ENCODE measurements at places on chromosomes 5 and 9. TPM values are rescaled to one million over a fixed set of nuclear protein-coding genes. Genes with fewer than 3 reads are reported as not detected.

DNA sequence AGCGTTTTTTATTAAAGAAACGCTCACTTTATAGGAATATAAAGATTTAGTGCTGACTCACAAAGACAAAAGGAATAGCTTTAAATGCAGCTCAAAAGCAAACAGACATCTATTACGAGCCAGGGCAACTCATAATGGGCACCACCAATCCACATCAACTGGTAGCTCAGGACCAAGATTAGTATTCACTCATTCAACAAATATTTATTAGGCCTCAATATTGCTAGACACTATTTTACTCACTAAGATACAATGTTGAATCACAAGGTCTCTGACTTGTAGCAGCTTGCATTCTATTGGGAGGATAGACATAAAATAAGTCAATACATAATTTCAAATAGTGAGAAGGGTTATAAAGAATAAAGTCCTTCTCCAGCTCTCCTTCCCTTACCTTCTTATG is 8.0 kb upstream of the MAN2A1 start:
- peak overlapping the region; percentile 73 for H3K27ac ChIP-seq
- no peak overlapping the region for H3K4me3 ChIP-seq
- peaks cover 16% of the 10 kb centered on the region for H3K4me1 ChIP-seq
- H3K36me3 ChIP-seq, result no peaks in the 10 kb centered on the region
- H3K27me3 ChIP-seq, result no peaks in the 10 kb centered on the region

DNA sequence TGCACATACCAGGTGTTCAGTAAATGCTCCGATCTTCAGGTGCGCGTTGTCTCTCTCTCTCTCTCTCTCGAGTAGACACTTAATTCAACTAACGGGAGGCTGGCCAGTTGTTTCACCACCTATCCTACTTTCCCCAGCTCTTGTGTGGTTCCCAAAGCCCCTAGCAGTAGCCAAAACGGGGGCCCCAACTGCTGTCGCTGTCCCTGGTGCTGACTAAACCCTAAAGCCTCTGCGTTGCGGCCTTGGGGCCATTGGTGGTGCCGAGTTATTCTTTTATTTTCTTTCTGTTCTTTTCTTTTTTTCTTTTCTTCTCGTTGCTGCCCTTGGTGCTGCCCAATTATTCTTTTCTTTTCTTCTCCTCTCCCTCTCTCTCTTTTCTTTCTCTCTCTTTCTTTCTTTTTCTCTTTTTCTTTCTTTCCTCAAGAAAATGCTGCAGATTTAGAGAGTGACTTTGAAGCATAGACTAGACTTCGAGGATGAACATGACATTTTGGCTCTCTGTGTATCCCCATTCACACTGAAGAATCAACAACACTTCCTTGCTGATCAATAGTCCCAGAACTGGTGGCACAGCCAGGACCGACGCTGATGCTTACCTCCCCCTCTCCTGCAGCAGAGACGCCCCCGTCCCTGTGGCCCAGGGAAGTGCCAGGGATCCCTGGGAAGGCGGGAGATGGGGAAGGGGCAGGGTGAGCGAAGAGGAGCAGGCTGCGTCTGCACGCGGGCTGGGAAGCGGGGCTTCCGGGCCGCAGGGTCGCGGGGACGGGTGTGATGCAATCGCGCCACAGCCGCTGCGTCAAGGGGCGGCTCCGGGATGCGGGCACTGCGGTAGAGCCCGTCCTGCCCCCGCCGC is at the start of gene FBLL1:
Gene FBLL1 (plus strand): TSS at position 785 of the 853 bp plus-strand sequence. CDS start 200 bp downstream, outside the sequence.
- no peak within 1 kb of the TSS for H3K27ac ChIP-seq
- no peaks in the 10 kb centered on the region for H3K36me3 ChIP-seq
- H3K27me3 ChIP-seq, result no peaks in the 10 kb centered on the region
- DNase-seq, result no peak

- H3K4me3 ChIP-seq, result peak within 1 kb of the TSS; percentile 84
- DNase-seq, result peak; percentile 88
- no peaks in the 10 kb centered on the region for H3K27me3 ChIP-seq
- H3K4me1 ChIP-seq, result peaks cover 31% of the 10 kb centered on the region
- peak within 1 kb of the TSS; percentile 98 for H3K27ac ChIP-seq
These were observed at the start of gene PLGRKT for GRCh38 chr9:5437254-5438216. Gene PLGRKT (minus strand): TSS chr9:5437925. CDS start chr9:5431977, 5,948 bp downstream.

GRCh38 chr5:139294374-139295165 is 1.0 kb downstream of the MATR3 start:
- no peaks in the 10 kb centered on the region for H3K27me3 ChIP-seq
- 0 out of 2 replicates have a peak, but pooled peaks cover 5% of the 10 kb centered on the region for H3K36me3 ChIP-seq
- peak overlapping the region; percentile 97 for H3K4me3 ChIP-seq
- peaks cover 21% of the 10 kb centered on the region for H3K4me1 ChIP-seq

DNA sequence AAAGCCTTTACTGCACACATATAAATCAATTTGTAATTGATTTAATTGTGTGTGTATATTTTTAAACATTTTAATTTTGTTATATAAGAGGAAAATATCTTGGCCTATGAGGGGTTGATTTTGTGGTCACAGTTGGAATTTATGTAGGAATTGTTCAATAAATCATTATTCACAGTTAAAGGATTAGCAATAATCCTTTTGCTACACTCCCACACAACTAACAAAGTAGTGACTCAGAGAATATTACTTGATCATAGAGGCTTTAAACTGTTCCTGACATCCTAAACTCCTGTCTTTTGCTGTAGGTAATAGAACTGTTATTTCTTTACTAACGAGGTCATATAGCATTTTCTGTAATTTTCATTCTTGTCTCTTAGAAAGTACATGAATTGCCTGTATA is 95.5 kb downstream of the ZCCHC7 start:
- no peak overlapping the region for H3K4me3 ChIP-seq
- H3K4me1 ChIP-seq, result peaks cover 15% of the 10 kb centered on the region
- no peak overlapping the region for H3K27ac ChIP-seq
- no peaks in the 10 kb centered on the region for H3K27me3 ChIP-seq
- peak; percentile 19 for DNase-seq

DNA sequence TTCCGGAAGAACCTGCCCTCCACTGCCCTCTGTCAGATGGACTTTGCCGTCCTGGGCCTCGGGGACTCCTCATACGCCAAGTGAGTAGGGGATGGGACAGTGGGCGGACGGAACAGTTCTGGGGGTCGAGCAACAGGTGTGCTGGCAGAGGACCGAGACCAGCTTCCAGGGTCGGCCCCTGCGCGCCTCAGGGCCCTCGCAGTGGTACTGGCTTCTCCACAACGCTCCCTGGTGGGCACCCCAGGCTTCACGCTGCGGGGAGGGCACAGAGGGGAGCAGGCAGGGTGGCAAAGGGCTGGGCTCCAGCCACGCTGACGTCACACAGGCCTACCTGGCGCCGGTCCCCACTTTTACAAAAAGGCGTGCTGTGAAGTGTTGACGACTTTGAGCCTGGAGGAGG is 7.0 kb downstream of the NDOR1 start:
- H3K27ac ChIP-seq, result no peak overlapping the region
- H3K27me3 ChIP-seq, result no peaks in the 10 kb centered on the region
- no peaks in the 10 kb centered on the region for H3K36me3 ChIP-seq
- DNase-seq, result no peak

- H3K27ac ChIP-seq, result no peak overlapping the region
- DNase-seq, result no peak
- no peaks in the 10 kb centered on the region for H3K36me3 ChIP-seq
- no peaks in the 10 kb centered on the region for H3K4me1 ChIP-seq
These were observed 104.8 kb downstream of the RXRA start for GRCh38 chr9:134431095-134431494.

The FSTL4 gene
- 4.2 TPM for total RNA-seq

The ENHO gene
- total RNA-seq, result 2.0 TPM

The TAS2R1 gene
- not detected for total RNA-seq

All from PC-3 (cell line).